H4 (cell line): ENCODE measurements at places on chromosomes 5 and 9. TPM values are rescaled to one million over a fixed set of nuclear protein-coding genes. Genes with fewer than 3 reads are reported as not detected.

POLR1E gene
- 57.2 and 59.7 TPM in 2 replicates for total RNA-seq

SGTB gene
- total RNA-seq: 3.9 and 6.1 TPM in 2 replicates

WDR38 gene
- total RNA-seq: not detected in 2 replicates

- no peak for DNase-seq
These were observed 86.3 kb upstream of the TAF11L2 start for GRCh38 chr5:17411436-17412402.

ANKRD33B gene
- total RNA-seq: 1.1 and 1.3 TPM in 2 replicates

DNA sequence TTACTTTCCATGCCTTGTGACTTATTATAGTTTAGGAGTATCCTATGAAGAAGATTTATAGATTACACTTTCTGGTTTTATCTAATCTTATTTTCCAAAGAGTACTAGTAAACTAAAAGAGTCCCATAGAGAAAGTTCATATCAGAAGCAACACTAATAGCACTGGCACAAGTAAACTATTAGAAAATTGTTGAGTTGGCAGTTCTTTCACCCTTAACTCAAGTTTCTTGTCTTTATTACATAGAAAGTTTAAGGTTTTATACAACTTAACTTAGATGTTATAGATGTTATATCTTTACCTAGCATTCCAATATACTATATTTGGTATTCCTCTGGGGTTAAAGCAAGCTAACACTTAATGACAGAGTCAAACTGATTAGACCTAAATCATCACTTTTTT, 437.8 kb upstream of the ARRDC3 start:
- DNase-seq: no peak

DNA sequence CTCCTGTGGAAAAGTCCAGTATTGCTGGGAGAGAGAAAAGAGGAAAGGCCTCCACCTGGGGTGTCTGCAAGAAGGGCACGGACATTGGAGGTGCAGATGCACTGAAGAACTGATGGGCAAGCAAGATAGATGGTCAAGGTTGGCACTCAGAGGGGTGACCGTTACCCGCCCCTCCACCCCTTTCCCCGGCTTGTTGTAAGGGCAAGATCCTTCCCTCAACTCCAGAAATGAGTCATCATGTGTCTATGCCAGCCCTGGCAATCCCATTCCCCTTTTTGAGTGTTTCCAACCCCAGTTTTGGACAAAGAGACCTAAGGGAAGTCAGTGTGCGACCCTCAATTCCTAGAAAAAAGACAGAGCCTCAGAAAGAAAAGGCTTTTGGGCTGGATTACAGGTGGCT, 34.9 kb upstream of the ATP6V1G1 start:
- DNase-seq: no peak

DNA sequence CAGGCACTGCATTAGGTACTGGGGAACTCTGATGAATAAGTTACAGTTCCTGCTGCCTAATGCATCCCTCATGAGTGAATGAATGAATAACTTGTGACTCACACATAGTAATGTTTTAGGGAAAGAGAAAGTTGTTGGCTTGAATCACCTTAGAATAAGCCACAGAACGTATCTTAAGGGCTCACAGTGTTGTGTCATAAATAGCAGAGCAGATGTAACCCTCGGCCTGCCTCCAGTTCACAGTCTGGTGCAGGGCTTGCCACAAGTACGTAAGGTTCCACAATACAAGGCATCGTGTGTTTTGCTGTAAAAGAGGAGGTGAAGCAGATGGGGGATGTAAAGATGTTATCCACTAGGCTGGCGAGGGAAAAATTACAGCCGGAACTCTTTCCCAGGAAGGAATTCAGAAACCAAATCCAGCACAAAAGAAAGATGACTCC, 218.7 kb downstream of the TRPM3 start:
- peak; percentile 86 for DNase-seq
